ENCODE measurements at places on chromosomes 7 and 10. TPM values are rescaled to one million over a fixed set of nuclear protein-coding genes. Genes with fewer than 3 reads are reported as not detected.

- peak; percentile 15 for DNase-seq
These were observed 1694.7 kb upstream of the LRRTM3 start for GRCh38 chr10:65231148-65231547.

GRCh38 chr10:22750131-22750530 lies 35.8 kb upstream of the PIP4K2A start:
- DNase-seq: no peak

Gene GPR141
- not detected for total RNA-seq

Gene PRKCQ
- 27.5 TPM for total RNA-seq

GRCh38 chr7:105724688-105725087 lies 143.4 kb upstream of the EFCAB10 start:
- no peak for DNase-seq

- DNase-seq: no peak
These were observed 77.5 kb downstream of the CDK6 start for GRCh38 chr7:92758796-92759431.

GRCh38 chr10:46028584-46029460 lies 1.6 kb downstream of the NCOA4 start:
- DNase-seq: peak; percentile 77

DNA sequence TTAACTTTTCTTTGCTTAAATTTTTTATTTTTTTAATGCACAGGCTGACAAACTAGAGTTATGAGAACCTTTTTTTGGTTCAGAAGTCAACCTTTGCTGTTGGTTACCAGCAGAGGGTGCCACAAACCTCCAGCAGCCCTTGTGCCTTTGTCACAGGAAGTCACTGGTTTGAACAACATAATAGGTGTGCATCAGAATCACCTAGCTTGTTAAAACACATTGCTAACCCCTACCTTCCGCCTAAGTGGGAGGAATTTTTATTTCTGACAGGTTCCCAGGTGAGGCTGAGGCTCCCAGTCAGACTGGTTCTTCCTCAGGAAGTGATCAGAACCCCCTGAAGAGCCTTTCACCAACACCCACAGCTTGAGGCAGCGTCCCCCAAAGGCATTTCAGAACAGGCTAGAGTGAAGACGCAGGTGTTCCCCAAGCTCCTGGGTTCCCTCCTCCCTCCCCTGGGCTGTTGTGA lies 22.6 kb upstream of the VDAC2 start:
- peak; percentile 87 for DNase-seq

DNA sequence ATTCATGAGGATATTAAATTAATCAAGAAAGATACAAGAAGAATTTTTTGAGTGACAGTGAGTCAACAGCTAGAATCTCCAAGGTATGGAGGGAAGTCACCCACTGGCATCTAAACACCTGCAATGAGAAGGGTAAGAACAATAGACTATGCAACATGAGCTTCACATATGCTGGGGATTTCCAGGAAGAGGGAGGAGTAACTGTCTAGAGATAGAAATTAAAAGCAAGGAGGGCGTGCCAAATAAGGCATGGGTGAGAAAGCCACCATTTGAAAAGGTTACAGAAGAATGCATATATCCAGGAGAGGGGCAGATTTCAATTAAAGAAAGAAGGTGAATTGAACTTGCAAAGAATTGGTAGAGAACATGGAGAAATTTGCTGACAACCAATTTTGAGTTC lies 365.7 kb downstream of the GPR37 start:
- no peak for DNase-seq

DNA sequence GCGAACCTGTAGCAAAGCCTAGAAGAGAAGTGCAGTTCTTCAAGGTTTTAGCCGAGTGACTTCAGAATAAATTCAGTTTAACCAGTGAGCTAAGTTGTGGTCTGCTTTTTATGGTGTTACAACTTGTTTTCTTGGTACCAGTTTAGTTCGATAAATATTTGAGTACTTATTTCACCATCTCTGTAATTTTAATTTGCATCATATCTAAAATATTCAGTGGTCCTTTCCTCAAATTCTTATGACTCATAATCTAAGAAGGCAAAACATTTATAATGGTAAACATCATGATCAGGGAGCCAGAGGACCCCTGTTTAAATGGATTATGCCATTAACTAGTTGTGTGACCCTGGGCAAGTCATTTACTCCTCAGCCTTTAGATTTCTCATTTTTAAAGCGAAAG lies 4.1 kb upstream of the BMPER start:
- DNase-seq: no peak

Gene UPK3BL2
- total RNA-seq: not detected

Gene RADIL
- total RNA-seq: 9.8 TPM

Data from GM23338 (cell line).